ENCODE measurements at places on chromosomes 3 and 15.

DNA sequence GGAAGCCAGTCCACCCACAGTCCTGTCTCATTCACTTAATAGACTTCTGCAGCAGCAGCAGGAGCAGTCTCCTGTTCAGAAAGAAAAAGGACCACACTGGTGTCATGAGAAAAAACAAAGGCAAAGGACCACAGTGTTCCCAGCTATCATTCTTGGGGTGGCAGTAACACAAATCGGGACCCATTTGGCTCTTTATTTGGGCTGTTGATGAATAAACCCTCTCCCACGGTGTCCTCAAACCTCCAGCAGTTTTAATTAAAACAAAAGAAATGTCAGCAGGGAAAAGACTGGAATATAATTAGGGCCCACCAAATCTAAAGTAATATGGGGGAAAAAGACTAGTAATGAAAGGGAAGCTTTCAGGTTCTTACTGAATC, 210.5 kb upstream of the SLC2A2 start:
- no peak for DNase-seq

GRCh38 chr3:36957862-36958686, 13.2 kb upstream of the TRANK1 start:
- DNase-seq = no peak

DNA sequence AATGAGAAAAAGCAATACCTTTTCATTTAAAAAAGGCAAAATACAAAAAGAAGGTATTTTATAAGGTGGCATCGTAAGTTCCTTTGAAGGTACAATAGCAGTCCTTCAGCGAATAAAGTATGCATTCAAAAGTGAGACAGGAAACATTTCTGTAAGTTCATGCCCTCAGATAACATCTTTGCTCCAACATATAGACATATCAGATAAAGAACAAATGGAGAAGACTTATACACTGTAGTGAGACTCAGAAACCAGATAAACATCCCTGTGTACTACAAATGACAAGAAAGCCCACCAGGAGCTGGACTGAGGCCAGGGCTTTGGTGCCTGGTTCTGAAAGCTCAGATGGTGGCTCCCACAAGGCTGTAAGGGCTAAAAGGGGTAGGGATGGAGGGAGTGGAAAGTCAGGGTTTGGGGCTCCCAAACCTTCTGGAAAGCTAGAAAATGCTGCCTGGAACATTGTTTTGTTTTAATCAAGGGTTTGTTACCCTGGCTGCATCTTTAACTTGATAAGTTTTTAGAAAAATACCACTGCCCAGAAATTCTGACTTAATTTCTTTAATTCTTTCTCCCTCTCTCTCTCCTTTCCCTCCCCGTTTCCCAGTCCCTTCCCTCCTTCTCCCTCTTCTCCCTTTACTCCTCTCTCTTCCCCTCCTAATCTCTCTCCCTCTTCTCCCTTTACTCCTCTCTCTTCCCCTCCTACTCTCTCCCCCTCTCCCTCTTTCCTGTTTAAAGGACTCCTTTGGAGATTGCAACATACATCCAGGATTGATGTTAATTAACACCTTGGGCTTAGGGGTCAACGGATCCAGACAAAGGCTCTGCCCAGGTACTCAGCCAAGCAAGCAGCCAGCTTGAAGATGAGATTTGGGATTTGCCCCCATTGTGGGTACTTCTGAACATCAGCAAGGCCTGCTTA, 126.1 kb downstream of the AQP9 start:
- no peak for DNase-seq

- DNase-seq = no peak
Measured at GRCh38 chr3:30510596-30510995, 95.8 kb upstream of the TGFBR2 start.

GRCh38 chr15:64099379-64099778, 3.6 kb downstream of the SNX1 start:
- DNase-seq = no peak

DNA sequence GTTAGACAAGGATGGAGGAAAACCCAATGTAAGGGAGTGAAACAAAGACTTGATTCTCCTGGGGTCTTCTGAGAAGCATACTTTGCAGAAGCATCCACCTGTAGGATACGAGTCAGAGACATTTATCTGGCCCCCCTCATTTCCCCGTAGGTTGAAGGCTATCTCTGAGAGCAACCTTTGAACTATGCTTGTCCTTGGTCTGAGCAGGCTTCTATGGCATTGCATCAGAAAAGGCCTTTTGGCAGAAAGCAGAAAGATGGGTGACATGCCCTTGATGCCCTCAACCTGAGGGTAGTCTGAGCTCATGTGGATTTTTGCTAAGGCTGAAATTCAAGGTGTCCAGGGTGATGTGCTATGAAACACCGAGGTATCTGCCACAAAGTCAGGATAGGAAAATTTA, 131.6 kb upstream of the SGO1 start:
- DNase-seq = no peak

DNA sequence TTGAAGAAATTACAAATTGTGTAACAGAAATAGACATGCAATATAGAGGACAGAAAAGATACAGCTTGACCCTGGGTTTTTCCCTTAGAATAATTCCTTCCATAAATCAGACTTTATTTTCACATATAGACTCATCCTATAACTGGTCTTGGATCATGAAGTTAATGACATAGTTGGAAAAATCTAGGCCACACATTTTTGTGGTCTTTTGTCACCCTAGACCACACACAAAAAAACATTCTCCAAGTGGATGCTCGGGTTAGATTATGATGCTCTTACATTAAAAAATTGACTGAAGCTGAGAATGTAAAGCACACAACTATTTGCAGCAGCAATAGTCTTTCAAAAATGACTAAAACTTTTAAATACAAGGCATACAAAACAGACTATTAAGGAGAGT, 7.5 kb upstream of the PLA2G4D start:
- DNase-seq = no peak

GRCh38 chr15:84689858-84690257, 26.1 kb downstream of the SEC11A start:
- no peak for DNase-seq

DNA sequence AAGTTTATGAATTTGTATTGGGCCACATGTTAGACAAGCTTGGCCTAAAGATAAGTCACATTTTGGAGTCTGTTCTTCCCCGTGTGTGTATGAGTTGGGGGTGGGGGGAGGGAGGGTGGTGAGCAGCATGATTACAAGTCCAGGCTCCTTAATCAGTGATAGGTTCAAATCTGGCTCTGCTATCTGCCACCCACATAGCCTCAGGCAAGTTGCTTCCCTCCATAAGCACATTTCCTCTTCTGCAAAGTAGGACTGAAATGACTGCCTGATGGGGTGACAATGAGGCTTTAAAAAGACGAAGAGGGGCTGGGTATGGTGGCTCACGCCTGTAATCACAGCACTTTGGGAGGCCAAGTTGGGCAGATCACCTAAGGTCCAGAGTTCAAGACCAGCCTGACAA, 1.1 kb upstream of the SPATA12 start:
- no peak for DNase-seq

GRCh38 chr3:108849075-108849474, 26.5 kb downstream of the TRAT1 start:
- DNase-seq = no peak

- DNase-seq = no peak
Measured at GRCh38 chr15:66066481-66066880, 187.1 kb downstream of the MEGF11 start.

- no peak for DNase-seq
Measured at GRCh38 chr3:152319831-152320617, 51.3 kb downstream of the MBNL1 start.

DNA sequence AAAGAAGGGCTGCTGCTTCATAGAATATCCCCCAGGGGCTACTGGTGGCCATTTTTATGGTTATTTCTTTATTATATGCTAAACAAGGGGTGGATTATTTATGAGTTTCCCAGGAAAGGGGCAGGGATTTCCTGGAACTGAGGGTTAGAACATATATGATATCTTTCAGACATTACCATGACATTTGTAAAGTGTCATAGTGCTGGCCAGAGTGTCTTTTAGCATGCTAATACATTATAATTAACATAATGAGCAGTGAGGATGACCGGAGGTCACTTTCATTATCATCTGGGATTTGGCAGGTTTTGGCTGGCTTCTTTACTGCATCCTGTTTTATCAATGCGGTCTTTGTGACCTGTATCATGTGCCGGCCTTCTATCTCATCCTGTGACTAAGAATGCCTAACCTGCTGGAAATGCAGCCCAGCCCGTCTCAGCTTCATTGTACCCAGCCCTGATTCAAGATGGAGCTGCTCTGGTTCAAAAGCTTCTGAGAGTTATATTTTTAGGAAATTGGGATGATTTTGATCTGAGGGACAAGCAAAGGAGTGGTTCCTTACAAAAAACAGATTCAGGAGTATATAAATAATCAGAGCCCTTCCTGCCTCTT, 9.1 kb upstream of the ZBTB20 start:
- no peak for DNase-seq

GRCh38 chr15:41233367-41233771, 2.3 kb downstream of the CHP1 start:
- no peak for DNase-seq

DNA sequence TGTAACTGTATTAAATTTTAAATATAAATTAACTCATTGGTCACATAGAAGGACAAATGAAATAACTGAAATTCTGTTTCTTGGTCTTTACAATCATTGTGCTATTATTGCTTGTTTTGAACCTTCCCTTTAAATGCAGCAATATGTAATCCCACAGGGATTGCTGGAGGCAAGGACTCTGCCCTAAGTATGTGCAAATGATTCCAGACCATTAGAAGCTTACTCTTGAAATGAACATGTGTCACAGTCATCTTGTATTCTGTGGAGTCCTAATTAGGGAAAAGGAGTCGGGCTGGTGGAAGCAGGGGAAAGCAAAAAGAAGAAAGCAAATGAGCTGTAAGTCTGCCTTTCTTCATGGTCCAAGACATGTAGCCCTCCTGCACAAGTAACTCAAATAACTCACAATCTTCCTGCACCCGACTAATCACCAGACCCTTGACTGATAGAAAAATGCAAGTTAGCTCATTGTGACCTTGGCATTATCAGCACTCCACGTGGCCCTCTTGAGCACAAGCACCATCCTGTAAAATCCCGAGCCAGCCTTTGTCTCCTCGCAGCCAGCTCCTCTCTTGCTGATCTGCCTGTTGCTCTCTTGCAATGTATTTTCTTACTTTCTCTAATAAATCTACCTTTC, 2.3 kb upstream of the TMPRSS7 start:
- DNase-seq = no peak

DNA sequence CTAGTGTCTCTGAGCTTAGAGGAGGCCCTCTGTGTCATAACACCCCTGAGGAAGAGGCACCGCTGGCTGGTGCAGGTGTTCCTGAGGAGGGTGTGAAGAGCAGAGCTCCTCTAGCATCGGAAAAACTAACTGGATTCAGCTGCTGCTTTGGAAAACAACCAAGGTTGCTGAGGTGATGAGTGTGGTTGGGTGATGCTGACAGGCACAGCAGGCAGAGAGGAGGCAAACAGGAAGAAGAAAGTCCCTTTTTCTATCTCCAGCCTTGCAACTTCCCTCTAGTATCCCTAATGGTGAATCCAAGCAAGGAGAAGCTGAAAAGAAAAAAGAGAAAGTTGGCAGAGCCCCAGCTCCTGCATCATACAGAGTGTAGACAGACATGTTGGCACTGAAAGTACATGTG, 3.8 kb upstream of the OR4F15 start:
- no peak for DNase-seq

DNA sequence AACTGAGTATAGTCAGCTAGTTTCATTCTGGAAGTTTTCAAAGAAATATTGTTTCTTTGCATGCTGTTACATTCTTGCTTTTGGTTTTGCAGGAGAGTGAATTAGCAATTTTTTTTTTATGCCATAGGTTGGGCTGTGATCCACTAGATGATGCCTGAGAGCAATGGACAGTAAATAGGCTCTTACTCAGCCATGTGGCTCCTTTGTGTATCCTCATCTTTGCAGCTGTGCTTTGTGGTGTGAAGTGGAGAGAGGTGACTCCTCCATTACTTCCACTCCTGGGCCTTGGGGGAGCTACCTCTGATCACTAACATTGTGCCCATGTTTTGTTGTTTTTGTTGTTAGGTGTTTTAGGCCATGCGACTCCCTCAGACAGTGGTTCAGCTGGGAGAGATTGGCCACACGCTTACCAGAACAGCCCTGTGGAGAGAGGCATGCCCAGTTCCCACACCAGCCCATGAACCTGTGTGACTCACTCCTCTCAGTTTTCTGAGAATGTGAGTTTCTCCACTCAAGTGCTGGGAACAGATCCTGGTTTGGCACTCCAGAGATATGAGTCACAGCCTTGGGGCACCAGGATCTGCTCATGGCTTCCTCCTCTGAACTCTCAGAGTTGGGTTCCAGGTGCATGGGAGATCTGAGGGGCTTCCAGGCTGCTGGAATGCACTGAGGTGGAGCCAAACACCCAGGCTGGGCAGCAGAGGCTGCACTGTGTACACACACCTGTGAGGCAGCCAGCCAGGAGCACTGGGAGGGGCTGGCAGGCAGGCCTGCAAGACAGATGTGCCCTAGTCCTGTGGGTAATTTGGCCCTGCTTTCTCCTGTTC, 785.3 kb downstream of the ROBO2 start:
- DNase-seq = no peak

- no peak for DNase-seq
Measured at GRCh38 chr15:86489981-86490380, 410.3 kb downstream of the AGBL1 start.

- DNase-seq = no peak
Measured at GRCh38 chr15:77370580-77370979, 49.3 kb downstream of the PEAK1 start.
